ENCODE measurements at places on chromosomes 4 and X.

- no peak for DNase-seq
These were observed 676.4 kb downstream of the PCDH18 start for GRCh38 chr4:136855886-136856285.

- DNase-seq, result no peak
These were observed 635.9 kb upstream of the FRG1 start for GRCh38 chr4:189304809-189305208.

GRCh38 chr4:174650711-174651355 is 128.5 kb upstream of the HPGD start:
- DNase-seq, result no peak

GRCh38 chr4:105662935-105663675 is 45.4 kb downstream of the INTS12 start:
- DNase-seq, result no peak

DNA sequence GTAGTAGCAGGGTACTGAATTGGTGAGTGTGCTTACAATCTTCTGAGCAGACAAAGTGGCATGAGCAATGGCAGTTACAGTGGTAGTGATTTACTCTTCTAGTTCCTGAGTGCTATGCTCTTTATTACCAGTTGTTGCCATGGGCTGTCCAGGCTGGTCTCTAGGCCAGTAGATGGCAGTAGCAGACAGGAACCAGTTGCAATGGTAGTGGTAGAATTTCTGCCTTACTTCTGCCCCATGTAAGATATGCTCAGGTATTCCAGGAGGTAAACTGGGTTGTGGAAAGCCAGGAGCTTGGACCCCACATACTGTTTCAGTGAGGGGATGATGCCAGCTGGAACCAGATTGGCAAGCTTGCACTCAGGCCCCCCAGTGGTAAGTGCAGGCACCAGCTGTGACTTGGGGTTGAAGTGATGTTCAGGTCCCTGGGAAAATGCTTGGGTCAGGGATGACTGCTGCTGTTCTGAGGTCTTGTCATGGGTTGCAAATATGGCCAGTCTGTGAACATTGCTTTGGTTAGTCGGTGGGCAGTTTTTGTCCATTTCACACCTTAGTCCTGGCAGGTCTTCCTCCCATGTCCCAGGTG is 63.0 kb upstream of the ZXDB start:
- DNase-seq, result no peak

- no peak for DNase-seq
These were observed 819.5 kb downstream of the TECRL start for GRCh38 chr4:63589796-63590195.

DNA sequence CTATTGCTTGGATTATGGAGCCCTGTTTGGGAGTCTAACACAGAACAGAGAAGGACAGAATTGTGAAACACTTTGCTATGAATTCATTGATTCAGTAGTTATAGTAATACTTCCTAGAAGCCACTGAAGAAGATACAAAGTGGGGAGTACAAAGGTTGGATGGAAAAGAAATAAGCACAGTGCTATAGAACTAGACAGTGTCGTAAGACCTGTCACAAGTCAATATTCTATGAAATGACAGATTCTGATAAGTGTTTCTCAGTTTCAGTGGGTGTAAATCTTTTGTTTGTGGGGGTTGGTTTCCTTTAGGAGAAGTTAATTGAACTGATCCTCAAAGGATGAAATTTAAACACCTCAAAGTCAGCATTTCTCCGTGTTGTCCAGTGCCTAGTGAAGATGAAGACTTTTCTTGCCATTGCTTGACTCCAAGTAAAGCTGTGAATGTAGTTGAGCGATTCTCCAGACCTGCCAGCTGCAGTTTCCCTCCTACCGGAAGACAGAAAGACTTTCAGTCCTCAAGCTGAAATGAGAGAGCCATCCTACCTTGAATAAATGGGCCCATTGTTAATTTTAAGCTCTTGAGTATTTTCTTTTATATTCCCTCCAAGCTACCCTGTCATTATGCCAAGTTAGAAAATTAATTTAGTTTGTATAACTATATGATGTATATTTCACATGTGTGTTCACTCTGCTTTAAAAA is 7.9 kb downstream of the PDLIM5 start:
- DNase-seq, result no peak

- DNase-seq, result no peak
These were observed 18.8 kb downstream of the IL3RA start for GRCh38 chrX:1355131-1356046.

DNA sequence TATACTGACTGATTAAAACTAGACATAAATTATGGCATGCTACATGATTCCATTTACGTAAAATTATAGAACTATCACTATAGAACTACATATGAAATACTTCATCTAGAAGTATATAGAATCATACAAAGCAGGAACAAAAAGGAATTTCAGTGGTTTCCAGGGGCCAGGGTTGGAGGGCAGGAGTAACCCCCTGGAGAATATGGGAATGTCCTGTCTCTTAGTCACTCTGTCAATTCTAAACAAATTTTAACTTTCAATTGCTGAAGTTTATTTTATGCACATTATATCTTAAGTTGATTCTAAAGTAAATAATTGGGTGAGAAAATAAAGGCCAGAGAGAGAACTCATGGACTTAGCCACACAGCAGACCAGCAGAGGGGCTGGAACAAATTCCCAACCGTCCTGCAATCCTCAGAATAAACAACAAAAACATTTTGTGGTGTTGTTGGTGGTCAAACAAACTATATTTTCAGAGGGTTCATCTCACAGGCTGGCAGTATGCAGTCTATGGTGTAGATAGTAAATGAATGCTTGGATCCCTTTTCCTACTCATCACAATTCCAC is 476.9 kb upstream of the SLIT2 start:
- no peak for DNase-seq

DNA sequence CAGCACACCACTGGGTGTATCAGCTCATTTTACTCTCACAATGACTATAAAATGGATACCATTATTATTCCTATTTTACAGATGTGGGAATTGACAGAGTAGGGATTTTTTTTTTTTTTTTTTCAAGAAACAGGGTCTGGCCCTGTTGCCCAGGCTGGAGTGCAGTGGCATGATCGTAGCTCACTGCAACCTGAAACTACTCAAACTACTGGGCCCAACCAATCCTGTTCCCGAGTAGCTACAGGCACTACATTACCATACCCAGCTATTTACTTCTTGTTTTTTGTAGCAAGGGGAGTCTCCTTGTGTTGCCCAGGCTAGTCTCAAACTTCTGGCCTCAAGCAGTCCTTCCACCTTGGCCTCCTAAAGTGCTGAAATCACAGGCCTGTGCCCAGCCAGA is 95.2 kb downstream of the LARP7 start:
- no peak for DNase-seq

DNA sequence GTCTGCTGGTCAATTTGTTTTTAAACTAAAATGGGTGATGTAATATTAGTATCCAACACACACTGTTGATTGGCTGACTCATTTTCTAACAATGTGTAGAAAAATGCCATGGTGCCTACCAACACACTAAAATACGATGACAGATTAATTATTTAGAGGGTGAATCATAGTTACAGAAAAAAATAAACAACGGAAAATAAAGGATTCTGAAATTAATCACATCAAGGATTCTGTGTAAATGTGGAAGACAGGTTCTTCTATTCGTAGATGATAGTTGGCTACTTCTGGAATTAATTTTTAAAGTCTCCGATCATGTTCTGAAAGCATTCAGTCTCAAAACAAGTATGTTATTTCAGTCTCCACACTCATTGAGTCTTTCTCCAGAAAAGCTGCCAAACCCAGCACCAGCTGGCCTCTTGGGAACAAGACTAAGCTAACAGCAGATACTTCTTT is 8.2 kb upstream of the IQCM start:
- DNase-seq, result no peak

- DNase-seq, result no peak
These were observed 97.9 kb downstream of the GBA3 start for GRCh38 chr4:22790631-22791030.

DNA sequence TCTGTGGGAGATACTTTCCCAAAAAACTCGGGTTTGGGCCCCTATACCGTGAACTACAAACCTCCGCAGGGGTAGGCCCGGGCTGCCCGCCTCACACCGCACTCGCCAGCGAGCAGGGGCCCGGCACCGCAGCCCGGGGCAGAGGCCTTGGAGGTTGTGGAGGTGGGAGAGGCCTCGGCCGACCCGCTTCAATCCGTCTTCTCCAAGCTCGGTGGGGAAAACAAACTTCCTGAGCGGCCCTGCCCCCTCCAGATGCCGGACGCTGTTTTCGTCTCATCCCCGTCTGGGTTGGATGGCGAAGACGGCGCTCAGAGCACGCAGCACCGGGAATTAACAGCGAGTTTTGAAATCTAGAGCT is 442 bp upstream of the MCUB start:
- peak; percentile 28 for DNase-seq

DNA sequence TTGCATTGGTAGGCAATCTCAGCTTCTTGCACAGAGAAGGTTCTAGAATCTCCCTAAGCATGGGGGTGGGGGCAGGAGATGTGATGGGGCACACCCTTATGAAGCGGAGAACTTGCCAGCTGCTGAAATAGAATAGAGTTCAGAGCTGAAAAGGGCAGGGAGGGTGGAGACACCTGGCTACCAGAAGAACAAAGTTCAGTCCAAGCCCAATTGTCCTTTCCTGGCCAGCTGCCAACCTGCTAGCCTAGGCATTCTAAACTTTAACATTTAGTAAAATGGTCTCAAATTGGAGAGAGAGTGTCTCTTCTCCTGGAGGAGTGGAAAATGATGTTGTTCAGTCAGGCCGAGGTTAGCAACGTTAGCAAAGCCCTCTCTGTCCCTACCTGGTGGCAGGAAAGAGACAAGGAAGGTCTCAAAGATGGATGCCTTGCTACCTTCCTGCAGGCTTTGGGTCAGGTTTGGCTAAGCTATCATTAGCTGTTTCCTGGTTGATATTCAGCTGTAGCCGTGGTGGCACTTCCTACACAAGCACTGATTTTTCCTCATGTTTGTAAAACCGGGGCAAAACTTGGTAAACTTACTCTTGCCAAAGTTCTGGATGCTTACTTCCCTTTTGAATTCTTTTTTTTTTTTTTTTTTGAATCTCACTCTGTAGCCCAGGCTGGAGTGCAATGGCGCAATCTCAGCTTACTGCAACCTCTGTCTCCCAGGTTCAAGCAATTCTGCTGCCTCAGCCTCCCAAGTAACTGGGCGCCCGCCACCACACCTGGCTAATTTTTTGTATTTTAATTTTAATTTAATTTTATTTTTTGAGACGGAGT is 34.7 kb upstream of the NYX start:
- DNase-seq, result no peak

DNA sequence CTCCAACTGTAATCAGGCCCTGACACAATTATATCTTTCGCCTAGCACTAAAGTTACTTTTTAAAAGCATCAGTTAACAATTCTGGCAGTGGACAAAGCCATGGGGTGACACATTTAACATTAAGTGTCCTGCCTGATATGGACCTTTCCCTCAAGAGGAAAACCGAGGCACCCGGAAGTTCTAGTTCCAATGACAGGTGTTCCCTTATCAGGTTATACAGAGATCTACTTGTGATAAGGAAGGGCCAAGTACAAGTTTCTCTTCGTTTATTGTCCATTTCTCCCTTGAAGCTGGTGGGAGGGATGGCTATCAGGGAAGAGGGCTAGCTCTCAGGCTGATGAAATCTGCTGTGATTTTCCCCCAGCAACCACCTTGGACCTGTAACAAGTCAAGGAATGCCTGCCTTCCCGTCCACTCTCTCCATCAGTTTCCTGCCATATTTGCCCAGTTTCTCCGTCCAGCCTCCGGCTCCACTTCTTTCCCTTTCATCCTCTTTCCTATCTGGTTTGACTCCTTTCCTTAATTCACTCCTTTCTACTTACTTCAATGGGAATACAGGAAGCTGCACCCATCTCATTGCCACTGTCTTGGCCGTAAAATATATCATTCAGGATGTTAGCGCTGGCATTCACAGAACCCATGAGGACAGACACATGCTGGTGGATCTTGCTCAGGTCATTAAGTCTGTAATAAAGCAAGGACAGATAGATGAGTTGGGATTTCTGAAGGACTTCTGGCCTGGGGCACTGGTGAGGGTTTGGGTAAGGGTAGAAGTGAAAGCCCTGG is 95.0 kb downstream of the DGKK start:
- DNase-seq, result no peak

- DNase-seq, result no peak
These were observed 214.9 kb downstream of the CXXC4 start for GRCh38 chr4:104279744-104280143.

DNA sequence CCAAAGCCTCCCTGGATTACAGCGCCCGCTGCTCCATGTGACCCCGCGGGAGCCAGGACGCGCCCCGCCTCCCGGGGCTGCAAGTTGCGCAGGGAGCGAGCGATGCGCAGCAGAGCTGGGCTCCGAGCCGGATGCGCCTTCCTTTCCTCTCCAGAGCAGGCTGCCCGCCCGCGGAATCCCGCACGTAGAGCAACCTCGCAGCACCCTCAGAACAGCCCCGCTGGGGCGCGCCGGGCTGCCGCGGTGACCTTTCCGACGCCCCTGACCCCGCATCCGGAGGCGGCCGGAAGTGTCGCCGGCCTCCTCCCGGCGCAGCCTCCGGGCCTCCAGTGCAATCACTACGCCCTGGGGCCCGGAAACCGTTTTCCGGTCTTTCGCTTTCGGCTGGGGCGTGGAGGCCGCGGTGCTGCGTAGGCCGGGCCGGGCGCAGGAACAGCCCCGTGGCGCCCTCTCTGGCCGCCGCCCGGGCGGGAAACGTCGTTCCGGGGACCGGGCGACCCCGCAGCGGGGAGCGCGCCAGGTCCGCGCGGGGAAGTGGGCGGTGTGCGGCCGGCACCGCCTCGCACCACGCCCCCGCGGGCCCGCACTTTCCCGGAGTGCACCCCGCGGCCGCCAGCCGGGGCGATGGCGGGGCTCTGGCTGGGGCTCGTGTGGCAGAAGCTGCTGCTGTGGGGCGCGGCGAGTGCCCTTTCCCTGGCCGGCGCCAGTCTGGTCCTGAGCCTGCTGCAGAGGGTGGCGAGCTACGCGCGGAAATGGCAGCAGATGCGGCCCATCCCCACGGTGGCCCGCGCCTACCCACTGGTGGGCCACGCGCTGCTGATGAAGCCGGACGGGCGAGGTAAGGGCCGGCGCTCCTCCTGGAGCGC is at the start of gene CYP4V2:
Gene CYP4V2, plus strand, starts transcription at position 368 of the 866 bp plus-strand sequence. Its CDS starts 257 bp downstream, at position 625.
- DNase-seq, result peak; percentile 78

DNA sequence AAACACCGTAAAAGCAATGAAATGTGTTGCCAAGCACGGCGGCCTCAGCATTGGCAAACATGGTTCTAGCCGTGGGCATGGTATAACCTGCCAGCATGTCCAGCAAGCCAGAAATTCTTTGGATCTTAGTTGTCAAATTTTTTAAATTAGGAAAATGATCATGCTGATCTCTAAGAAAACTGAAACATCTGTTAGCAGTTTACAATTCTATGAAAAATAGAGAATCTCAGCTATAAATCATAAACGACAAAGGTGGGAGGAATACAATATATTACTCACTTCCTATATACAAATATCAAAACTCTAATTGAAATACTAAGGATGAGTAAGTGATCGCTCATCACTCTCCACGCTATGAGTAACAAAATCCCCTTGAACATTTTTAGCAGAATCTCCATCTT is 130.3 kb downstream of the ADGRA3 start:
- no peak for DNase-seq

GRCh38 chr4:113677325-113677724 is 84.2 kb downstream of the CAMK2D start:
- no peak for DNase-seq

GRCh38 chr4:84952004-84952403 is 14.5 kb downstream of the WDFY3 start:
- DNase-seq, result no peak
